ENCODE measurements at places on chromosomes 1 and 21.

DNA sequence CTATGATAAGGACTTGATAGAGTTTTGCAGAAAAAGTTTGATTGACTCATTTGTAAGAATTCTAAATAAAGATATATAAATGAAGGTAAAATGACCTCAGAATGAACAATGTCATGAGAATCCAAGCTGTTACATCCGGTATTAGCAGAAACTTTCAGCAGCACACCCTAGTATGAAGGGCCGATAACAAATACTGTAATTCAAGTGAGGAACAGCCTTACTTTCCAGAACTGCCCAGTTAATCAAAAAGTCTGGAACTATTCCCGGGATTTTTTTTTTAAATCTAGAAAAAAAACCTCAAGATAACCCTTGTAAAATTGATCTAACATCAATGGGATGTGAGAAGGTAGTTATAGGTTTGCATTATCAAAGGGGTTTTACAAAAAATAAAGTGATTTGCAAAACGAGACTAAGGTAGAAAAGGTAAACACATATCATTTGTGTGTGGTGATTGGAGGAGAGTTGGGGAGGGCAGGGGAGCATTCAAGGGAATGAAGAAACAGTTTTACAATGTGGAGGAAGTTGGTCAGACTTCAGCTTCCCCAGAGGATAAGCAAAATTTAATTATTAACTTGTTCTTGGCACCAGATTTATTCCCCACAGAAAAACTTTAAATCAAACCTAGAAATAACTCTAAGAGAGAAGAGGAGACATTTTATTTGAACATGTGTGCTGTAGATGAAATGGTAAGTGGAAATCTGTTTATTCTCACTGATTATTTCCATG lies 75.9 kb upstream of the VCAM1 start:
- no peak for DNase-seq

DNA sequence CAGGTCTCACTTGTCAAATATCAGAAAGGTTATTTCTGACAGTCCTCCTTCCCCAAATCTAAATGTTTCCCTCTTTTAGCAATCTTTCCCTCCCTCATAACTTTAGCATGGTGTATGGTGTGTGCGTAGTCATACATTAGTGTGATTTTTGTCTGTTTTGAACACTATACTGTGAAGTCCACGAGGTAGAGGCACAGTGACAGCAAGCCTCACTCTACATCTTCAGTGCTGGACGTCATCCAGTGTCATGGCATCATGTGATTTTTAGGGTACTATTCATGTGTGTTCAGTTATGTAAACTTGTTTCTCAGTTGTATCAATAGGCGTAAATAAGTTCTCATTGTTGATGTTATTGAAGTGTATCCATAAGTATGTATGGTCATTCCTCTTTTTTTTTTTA lies 39.1 kb downstream of the DYRK1A start:
- no peak for DNase-seq

GRCh38 chr21:45079351-45079750 lies 5.0 kb downstream of the ADARB1 start:
- no peak for DNase-seq

DNA sequence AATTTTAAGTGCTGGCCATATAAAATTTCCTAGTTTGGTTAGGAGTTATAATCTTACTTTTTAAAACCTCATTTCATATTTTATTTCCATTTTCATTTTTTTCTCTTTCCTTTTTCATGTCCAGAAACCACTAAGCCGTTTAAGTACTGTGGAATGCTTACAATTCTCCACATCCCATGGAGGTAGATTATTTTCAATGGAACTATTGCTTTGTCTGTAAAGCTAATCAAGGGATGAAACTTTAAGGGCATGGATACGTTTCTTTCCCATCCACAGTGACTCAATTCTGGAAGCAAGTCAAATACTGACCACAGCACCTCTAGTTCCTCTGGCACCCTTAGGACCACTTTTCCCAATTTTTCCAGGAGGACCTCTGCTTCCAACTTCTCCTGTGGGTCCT lies 139.1 kb upstream of the ZNHIT6 start:
- no peak for DNase-seq

- no peak for DNase-seq
Observed at GRCh38 chr1:55195521-55196233, 19.5 kb downstream of the USP24 start.

GRCh38 chr1:178120088-178120487 lies 26.2 kb downstream of the RASAL2 start:
- no peak for DNase-seq

GRCh38 chr1:76868154-76868882 lies 1.0 kb downstream of the ST6GALNAC5 start:
- no peak for DNase-seq

- no peak for DNase-seq
Observed at GRCh38 chr1:174239541-174239940, 80.2 kb downstream of the RABGAP1L start.

- DNase-seq: no peak
Observed at GRCh38 chr1:157702308-157702825, 1.8 kb upstream of the FCRL3 start.
